ENCODE measurements at places on chromosomes 12 and 14.

- peak; percentile 80 for DNase-seq
Measured at GRCh38 chr12:56630180-56630632, at the start of gene BAZ2A. Gene BAZ2A, minus strand, starts transcription at chr12:56630326. Its CDS starts 12,796 bp downstream, at chr12:56617530.

GRCh38 chr12:91104812-91105466, 6.4 kb downstream of the LUM start:
- DNase-seq = no peak

DNA sequence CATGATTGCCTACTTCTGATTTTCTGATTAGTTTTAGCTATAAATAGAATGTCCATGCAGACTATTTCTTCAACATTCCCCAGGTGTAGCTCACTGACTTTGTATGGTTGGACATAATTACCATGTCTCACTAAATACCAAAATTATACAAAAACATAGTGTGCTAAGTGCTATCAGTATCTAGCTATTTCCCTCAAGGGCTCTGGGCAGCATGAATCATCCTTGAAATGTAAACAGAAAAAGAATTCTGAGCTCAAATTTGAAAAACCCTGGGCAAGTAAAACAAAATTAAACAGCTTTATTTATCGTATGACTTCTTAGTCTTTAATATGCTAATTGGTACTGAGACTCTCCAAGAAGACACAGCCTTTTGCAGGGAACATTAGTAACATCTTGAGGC, 82.9 kb downstream of the SPATA7 start:
- DNase-seq = no peak

DNA sequence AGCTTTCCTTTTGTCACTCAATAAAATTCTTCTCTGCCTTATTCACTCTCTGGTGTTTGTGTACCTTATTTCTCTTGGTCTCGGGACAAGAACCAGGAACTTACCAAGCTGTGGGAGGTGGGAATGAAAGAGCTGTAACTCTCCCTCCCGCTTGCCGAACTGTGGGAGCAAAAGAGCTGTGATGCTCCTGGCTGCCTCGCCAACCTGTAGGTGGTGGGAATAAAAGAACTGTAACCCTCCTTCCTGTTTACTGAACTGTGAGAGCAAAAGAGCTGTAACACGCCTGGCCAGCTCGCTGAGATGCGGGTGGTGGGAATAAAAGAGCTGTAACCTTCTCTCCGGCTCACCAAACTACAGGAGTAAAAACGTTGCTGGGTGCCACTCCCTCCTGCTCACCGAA, 314.1 kb upstream of the LRIG3 start:
- no peak for DNase-seq

- no peak for DNase-seq
Measured at GRCh38 chr12:122080149-122081082, 1.9 kb downstream of the MLXIP start.

GRCh38 chr12:14264316-14264715, 101.2 kb upstream of the ATF7IP start:
- DNase-seq = no peak

- no peak for DNase-seq
Measured at GRCh38 chr12:67211494-67211893, 57.7 kb upstream of the CAND1 start.

DNA sequence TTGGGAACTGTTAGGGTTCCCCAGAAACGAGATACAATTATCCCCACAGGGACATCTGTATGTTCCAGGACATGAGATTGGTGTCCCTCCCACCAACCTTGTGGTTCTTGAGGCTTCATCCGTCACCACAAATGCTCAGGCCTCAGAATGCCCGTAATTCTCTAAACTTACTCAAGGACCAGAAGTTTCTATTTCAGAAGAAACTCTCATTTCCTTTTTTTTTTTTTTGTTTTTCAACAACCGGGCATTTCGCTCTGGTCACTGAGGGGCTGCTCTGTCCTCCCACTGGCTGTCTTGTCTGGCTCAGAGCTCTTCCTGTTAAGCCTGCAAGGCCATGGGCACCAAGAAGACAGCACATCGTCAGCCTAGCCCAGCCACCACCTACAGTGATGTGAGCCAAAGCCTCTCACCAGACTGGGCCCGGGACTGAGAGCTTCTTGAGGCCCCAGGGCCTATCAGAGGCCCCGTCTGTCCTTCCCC, 36.2 kb downstream of the VDR start:
- DNase-seq = no peak

DNA sequence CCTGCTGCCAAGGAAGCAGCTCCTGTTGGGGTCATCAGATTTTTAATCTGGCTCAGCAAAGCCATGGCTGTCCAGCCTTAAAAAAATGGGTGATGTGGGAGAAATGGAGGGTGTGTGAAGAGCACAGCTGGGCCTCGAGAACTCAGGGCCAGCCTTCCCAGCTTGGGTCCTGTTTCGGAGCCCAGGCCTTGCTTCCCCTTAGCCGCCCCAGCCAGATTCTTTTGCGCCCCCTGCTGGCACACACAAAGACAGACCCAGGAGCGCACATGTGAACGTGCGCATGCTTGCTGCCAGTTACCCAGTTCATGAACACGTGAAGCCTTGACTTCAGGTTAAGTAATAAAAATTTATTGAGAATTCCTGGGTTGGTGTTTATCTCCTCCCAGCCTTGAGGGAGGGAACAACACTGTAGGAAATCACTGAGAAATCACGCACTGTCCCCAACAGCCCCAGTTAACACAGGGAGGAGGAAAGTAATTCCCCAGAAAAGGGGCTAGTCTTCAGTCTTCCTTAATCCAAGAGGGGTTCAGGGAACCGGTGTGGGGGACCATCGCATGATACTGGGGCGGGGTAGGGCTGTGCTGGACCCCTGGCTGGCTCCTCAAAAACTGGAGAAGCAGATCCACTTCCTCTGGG, 5.3 kb downstream of the PHB2 start:
- DNase-seq = peak; percentile 81

- no peak for DNase-seq
Measured at GRCh38 chr14:58969951-58970751, 218.3 kb upstream of the DAAM1 start.

GRCh38 chr12:63045020-63045860, 105.8 kb downstream of the AVPR1A start:
- DNase-seq = no peak

GRCh38 chr12:89991807-89992590, 283.4 kb upstream of the ATP2B1 start:
- DNase-seq = no peak

- no peak for DNase-seq
Measured at GRCh38 chr12:95630496-95630895, 79.2 kb upstream of the USP44 start.

- no peak for DNase-seq
Measured at GRCh38 chr14:38168416-38168815, 39.3 kb upstream of the SSTR1 start.

GRCh38 chr12:84507956-84508850, 404.4 kb downstream of the SLC6A15 start:
- no peak for DNase-seq

- DNase-seq = no peak
Measured at GRCh38 chr12:54065677-54066076, 12.0 kb downstream of the HOXC4 start.

- no peak for DNase-seq
Measured at GRCh38 chr12:51162217-51162616, 10.7 kb downstream of the TFCP2 start.

GRCh38 chr14:92035890-92036289, 4.0 kb downstream of the TRIP11 start:
- DNase-seq = no peak

DNA sequence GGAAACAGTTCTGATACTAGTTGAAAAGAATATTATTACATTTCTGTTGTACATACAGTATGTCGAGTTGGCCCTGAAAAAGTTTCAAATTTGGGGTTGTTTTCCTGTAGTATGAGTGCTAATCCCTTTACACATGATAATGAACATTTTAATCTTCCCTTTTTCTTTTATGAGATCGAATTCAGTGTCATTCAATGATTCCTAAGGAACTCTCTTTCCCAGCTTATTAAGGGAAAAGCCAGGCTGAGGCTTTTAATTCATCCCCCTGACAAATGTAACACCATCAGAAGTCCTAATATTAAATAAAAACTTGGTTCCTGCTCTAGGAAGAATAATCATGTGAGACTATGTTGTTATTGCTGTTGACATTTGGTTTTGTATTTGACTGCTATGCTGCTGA, 42.9 kb upstream of the USP44 start:
- no peak for DNase-seq

DNA sequence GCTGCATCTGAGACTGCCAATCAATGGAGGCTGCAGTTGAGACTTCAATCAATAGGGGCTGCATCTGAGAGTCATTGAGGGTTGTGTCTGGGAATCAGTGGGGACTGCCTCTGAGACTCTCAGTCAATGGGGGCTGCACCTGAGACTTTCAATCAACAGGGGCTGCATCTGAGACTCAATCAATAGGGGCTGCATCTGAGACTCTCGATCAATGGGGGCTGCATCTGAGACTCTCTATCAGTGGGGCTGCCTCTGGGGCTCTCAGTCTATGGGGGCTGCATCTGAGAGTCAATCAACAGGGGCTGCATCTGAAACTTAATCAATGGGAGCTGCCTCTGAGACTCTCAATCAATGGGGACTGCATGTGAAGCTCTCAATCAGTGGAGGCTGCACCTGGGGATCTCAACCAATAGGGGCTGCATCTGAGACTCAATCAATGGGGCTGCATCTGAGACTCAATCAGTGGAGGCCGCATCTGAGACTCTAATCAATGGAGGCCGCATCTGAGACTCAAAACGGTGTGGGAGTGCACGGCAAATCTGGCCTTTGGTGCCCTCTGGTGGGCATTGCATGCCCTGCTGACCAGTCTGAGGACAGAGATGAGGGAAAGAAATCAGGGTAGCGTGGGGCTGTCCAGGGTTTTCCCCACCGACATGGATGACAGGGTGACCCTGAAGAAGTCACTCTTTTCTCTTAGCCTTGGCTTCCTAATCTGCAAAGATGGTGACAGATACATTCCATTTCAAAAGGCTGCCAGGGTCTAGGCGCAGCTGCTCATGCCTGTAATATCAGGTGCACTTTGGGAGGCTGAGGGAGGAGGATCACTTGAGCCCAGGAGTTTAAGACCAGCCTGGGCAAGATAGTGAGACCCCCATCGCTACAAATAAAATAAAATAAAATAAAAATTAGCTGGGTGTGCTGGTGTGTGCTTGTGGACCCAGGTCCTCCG, 41.3 kb upstream of the EIF5 start:
- peak; percentile 61 for DNase-seq

- no peak for DNase-seq
Measured at GRCh38 chr14:74912111-74912510, 10.9 kb downstream of the RPS6KL1 start.

GRCh38 chr14:53190938-53191337, 37.8 kb upstream of the DDHD1 start:
- DNase-seq = no peak

GRCh38 chr14:33618361-33619105, 332.3 kb downstream of the EGLN3 start:
- DNase-seq = no peak
